Substantia nigra (tissue), 51 donors: ENCODE measurements at places on chromosomes 2 and 18.
A peak's percentile ranks its signal among the peaks of the same experiment; 100 is the strongest.

DNA sequence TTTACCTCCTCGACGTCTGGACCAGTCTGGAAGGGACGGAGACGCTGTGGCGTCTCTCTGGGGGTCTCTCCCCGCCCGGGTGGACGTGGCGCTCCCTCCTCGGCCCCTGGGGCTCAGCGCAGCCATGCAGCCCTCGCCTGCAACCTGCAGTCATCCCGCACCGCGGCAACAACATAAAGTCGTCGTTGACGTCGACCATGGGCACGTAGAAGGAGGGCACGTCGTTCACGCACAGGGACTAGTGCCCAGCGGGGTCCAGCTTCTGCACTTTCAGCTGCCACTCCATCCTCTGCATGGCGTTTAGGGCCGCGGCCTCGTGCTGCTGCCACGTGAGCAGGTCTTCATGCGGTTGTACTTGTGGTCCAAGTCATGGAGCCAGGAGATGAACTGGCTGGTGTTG lies 889.6 kb upstream of the LRRTM1 start:
- no peak for DNase-seq

DNA sequence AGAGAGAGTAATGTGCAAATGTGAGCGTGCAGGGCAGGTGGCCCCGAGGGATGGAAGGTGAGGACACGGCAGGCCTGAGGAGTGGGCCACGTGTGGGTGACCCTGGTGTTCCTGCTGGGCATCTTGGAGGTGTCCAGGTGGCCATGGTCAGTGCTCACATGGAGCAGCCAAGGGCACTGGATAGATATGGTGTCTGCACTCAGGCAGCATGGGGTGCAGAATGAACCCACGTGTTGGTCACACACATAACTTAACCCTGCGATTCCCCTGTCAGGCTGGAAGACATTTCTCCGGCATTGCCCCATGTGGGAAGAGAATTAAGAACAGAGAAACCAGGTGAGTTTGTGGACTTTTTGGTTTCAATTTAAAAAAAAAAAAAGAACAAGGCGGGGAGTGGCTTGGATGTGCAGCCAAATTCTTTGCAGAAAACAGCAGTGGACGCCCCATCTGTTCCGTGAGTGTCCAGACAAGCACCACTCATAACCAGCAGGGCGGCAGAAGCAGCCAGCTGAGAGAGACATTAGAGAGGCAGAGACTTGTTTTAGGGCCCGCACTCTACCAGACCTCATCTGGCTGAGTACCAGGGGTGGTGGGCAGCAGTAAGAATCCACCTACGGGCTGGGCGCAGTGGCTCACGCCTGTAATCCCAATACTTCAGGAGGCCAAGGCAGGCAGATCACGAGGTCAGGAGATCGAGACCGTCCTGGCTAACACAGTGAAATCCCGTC lies 249.8 kb downstream of the ACKR3 start:
- DNase-seq, result no peak

DNA sequence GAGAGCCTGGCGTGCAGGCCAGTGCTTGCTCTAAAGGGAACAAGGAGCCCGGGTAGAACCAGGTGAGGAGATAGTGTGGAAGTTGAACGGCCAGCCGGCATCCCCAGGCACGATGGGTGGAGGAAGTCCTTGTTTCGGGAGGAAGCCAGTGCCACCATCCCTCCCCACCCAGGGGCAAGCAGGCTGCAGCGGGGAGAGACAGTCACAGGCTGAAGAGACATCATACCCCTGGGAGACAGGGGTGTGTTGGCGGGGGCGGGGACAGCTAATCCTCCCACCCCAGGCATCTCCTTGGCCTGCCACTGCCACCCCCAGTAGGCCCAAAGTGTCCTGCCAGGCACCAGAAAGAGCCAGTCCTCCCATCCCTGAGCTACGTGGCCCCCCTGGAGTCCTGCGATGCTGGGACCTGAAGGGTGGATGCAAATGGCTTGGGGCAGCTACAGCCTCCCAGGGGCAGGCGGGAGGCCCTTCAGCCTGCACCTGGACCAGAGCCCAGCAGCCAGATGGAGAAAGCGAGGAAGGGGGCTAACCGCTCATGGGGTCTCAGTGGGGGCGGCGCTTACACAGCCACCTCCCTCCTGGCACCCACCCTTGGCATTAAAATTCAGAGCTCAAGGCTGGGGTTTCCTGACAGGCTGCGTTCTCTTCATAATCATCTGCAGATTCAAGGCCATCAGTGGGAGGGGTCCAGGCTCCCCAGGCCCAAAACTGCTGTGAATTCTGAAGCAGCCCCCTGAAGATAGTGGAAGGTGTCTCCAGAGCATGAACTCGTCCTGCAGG lies 14.8 kb upstream of the GPR55 start:
- DNase-seq, result no peak

GRCh38 chr2:36044411-36044810 lies 311.2 kb upstream of the CRIM1 start:
- no peak for DNase-seq

- no peak for DNase-seq
These were observed 5.6 kb downstream of the LAMA3 start for GRCh38 chr18:23694637-23695430.

- no peak for DNase-seq
These were observed 226.1 kb downstream of the MYCN start for GRCh38 chr2:16166327-16166981.

DNA sequence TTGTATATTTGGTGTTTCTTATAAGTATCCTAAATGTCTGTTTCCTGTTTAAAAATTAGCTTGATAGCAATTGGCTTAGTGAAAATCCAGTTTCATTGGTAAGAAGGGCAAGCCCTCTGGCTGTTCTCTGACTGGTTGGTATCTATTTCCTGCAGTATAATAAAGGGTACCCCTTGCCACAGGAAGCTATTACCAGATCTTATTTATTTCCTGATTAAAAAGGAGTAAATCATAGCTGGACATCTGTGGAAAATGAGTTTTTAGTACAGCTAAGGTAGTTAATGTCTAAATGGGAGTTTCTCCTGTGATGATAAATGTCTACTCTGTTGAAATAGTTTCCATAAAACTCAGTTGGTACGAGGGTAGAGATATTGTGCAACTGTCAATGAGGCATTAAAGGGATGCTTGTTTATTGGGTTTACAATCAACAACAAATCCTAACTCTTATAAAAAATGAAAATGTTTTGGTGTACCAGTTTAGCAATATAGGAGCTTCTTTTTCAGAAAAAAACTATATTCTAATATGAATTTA lies 58.7 kb downstream of the FASTKD2 start:
- DNase-seq, result no peak

GRCh38 chr18:32213693-32214092 lies 23.9 kb downstream of the MEP1B start:
- no peak for DNase-seq

DNA sequence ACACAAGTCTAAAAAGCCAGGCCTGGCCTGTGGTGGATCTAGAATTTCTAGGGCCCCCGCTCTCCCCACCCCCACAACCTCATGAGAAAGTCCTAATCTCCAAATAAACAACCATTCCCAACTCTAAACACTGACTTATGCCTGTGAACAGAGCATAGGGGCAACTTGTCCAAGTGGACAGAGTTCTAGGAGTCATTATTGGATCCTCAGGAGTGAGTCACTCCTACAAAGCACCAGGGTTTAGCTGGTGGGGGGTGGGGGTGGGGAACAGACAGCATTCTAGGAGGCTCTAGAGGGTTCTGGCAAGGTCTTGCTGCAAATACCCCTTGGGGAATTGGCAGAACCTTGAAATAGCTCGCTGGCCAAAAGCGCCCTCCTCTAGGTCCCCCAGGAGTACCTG lies 83.3 kb downstream of the ZCCHC2 start:
- no peak for DNase-seq

- no peak for DNase-seq
These were observed 464 bp upstream of the SESTD1 start for GRCh38 chr2:179265082-179265510.

DNA sequence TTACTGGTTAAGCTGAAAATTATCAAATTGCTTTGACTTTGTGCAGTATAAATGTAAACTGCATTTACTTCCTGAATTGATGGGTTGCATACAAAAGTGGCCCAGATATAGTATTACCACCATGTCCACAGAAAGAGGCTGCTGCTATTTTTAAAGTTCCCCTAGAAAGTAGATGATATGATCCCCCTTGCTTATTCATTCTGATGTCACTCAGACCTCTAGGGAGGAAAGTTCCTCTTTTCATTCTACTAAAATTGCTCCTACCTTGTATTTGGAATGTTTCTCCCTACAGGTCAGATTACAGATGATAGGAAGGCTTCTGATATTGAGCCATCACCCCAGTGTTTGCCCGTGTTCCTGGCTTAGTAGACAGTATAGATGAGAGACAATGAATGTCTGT lies 247.6 kb upstream of the TNP1 start:
- DNase-seq, result no peak

DNA sequence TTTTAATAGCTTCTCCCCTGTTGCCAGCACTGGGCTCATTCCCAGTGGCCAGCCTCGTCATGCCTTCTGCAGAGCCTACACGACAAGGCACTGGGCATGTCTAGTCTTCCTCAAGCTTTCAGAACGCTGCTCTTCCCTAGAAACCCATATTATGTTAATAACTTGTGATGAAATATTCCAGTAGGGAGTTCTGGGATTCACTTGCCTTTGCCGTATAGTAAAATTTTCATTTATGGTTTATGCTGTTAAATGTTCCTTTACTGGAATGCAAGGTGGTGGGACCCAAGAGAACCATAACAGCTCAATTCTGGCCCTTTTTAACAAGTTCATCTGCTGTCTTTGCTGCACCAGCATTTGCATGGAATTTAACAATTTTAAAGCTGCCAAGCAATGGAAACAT lies 45.5 kb upstream of the SLC14A1 start:
- DNase-seq, result no peak

GRCh38 chr2:158805255-158805654 lies 10.1 kb downstream of the DAPL1 start:
- DNase-seq, result no peak

GRCh38 chr18:63309422-63309821 lies 10.1 kb downstream of the BCL2 start:
- DNase-seq, result no peak

GRCh38 chr18:50614838-50615237 lies 55.0 kb downstream of the MAPK4 start:
- DNase-seq, result no peak

- DNase-seq, result no peak
These were observed 61.4 kb downstream of the SLC4A3 start for GRCh38 chr2:219688560-219689445.

GRCh38 chr18:5425721-5426120 lies 118.1 kb downstream of the EPB41L3 start:
- DNase-seq, result no peak

- DNase-seq, result no peak
These were observed 55.0 kb downstream of the ARHGAP25 start for GRCh38 chr2:68789603-68790002.

GRCh38 chr2:43415592-43415991 lies 180.2 kb downstream of the THADA start:
- no peak for DNase-seq

- no peak for DNase-seq
These were observed 221.0 kb downstream of the PID1 start for GRCh38 chr2:229050133-229050532.

GRCh38 chr2:231672617-231673347 lies 35.5 kb upstream of the PTMA start:
- DNase-seq, result no peak

- DNase-seq, result no peak
These were observed 774.1 kb downstream of the METTL4 start for GRCh38 chr18:1797235-1797634.

- DNase-seq, result no peak
These were observed 188.8 kb downstream of the PTPRM start for GRCh38 chr18:7755753-7756475.

DNA sequence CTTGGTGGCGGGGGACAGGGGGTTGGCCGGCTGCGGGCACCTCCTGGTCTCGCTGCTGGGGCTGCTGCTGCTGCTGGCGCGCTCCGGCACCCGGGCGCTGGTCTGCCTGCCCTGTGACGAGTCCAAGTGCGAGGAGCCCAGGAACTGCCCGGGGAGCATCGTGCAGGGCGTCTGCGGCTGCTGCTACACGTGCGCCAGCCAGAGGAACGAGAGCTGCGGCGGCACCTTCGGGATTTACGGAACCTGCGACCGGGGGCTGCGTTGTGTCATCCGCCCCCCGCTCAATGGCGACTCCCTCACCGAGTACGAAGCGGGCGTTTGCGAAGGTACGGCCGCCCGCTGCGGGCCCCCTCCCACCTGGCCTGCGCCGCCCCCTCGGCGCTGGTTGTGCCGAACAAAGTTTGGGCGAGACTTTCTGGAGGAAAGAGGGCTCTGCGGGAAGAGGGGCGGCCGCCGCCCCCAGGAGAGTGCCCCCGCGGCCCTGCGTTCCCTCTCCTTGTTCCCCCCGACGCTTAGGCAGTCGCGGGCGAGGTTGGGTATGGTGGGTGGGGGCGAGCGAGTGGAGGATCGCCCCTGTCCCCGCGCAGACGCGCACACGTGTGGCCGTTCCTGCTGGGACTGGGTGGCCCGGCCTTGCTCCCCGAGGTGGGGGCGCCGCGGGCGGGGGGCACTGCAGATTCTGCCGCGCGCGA lies 866 bp downstream of the CRIM1 start:
- DNase-seq, result no peak

DNA sequence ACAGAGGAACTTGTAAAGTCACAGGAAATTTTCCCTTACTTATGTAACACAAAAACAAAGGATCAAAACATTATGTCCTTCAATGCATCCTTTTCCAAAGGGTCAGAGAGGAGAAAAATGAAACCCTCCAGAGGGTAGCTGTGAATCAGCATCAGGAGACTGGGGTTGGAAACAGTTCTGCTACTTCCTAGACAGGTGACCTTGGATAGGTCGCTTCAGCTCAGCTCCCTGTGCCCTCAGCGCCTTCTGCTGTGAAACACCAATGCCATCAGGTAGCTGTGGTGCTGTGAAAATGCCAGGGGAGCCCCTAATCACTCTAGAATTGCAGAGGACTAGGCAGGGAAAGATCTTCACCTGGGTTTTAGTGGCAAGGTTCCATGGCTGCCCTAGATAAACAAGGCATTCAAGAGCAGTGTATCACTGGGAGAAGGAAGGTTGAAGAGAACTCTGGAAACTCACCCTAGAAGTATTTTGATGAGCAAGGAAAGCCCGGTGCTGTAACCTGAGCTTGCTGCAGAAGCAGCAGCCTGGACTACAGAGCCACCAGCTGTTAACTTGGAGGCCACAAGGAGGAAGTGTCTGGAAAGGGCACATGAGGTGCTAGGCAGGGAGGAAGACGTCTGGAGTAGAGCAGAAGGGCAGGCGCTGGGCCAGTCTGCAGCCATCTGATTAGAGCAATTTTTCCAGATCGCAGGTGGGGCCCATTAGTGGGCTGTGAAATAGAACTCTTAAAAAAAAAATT lies 100.7 kb upstream of the MCFD2 start:
- peak; percentile 19 for DNase-seq

- no peak for DNase-seq
These were observed 32.4 kb upstream of the SLC35F6 start for GRCh38 chr2:26731714-26732113.

- no peak for DNase-seq
These were observed 12.8 kb downstream of the ALPG start for GRCh38 chr2:232419245-232420072.

DNA sequence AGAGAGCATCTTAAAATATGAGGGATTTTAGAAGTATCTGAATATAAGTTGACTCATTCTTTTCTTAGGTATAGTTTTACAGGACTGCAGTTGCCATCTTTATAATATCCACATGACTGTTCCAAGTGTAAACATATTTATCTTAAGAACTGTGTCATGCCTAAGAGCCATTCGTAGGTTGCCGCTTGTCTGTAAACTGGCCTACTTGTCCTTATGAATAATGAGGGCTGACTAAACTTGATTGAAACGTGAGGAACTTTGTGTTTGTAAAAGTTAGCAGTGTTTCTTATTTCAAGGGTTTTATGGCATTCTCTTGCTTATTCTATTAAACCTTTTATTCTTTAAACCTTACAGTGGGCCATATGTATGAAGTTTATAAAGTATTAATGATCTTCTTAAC lies 99.6 kb downstream of the MAP3K20 start:
- DNase-seq, result no peak

- DNase-seq, result no peak
These were observed 21.8 kb upstream of the TANK start for GRCh38 chr2:161138429-161138828.
